Stimulated activated CD4-positive, alpha-beta T cell treated with anti-CD3 and anti-CD28 coated beads, TNF-alpha, amount 100 ng/mL, for 1 hour (primary cell): ENCODE measurements at places on chromosomes 13 and 19.

DNA sequence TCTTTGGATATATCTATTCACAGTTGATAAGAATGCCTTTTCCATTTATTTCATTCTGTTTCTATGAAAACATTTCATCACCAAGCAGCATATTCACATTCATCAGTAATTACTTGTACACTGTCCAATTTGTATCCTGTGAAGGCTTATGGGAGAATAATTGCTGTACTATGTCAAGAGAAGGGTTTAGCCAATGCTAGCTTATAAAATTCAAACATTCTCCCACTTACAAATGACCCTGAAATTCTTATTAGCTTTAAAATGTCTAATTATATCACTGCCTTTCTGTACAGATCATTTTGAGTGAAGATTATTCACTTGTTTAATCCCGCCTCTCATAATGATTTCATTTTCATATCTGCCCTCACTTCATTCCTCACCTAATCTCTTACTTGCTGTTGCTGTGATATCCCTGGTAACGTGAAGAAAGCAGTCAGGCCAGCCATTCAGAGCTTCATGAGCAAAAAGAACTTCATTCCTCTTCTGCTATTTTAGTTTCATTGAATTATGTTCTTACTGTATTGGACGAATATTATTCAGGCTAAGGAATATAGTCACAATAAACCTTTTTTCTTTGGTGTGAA is 778.7 kb downstream of the OLFM4 start:
- DNase-seq: no peak

DNA sequence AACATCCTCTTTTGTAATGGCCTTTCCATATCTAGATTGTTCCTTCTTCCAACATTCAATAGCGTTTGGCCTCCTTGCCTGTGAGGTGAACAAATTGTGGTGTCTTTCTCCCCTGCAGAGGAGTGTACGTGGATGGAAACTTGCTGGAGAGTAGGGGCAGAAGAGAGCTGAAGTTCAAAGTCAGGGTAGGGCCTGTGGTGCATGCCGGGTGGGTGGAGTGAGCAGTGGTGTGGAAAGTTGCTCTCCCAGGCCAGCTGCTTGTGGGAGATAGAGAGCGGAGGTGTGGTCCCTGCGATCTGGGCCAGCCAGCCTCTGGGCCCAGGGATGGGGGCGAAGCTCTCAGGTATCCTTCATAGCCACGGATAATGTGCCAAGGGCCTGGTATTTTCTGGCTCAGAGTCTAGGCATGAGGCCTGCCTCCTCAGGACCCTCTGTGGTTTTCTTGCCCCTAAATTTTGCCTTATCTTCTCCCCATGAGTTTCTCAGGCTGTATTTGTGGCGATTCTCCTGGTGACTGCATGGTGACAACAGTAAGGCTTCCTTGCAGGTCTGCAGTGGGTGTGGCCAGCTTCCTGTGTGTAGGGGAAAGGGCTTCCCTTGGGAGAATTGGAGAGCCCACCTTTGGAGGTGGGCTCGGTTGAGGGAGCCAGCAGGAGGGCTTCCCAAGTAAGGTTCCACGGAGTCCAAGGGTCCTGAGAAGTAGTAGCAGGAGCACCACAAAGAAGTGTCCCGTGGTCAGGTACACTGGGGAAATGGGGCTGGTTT is 6.7 kb downstream of the RGCC start:
- DNase-seq: no peak

- no peak for DNase-seq
Observed at GRCh38 chr13:46086985-46087384, 17.8 kb downstream of the CPB2 start.

- DNase-seq: no peak
Observed at GRCh38 chr13:48813518-48813917, 159.8 kb downstream of the CYSLTR2 start.

DNA sequence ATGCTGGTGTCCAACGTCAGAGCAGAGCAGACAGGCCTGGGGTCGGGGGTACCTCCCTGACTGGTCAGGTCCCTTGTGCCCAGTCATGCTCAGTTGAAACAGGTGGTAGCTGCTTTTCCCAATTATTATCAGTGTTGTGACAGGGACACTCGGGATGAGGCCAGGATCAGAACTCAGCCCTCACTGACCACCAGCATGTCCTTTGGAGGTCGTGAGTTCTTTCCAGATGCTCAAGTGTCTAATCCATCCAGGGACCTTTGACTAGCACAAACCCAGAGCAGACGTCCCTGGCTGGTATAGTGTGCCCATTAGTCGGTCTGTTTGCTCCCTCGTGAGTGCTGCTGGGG is 22.4 kb downstream of the MAU2 start:
- no peak for DNase-seq

- no peak for DNase-seq
Observed at GRCh38 chr13:31201341-31202031, 1.7 kb downstream of the B3GLCT start.

DNA sequence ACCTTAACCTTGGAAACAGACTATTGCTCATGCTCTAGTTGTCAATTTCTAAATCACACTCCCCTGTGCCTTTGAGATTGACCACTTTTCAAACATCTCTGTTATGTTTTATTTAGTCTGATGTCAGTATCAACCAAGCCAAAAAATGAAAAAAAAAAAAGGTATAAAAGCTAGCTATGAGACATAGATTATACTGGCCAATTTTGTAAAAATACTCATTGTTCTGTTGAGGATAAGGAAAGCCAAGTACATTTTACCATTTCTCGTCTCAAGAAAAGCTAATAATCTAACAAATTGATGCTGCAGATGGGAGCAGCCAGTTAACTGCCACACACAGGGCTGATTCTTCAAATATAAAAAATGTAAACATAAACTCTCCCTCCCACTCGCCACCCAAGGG is 572.6 kb upstream of the KLF12 start:
- DNase-seq: no peak
